ENCODE measurements at places on chromosomes 3 and 15.

GRCh38 chr3:14523792-14524191 is 16.4 kb downstream of the GRIP2 start:
- no peak for DNase-seq

- DNase-seq = no peak
Observed at GRCh38 chr3:58237941-58238681, 519 bp downstream of the ABHD6 start.

GRCh38 chr15:40830884-40831283 is 2.4 kb upstream of the PPP1R14D start:
- no peak for DNase-seq

DNA sequence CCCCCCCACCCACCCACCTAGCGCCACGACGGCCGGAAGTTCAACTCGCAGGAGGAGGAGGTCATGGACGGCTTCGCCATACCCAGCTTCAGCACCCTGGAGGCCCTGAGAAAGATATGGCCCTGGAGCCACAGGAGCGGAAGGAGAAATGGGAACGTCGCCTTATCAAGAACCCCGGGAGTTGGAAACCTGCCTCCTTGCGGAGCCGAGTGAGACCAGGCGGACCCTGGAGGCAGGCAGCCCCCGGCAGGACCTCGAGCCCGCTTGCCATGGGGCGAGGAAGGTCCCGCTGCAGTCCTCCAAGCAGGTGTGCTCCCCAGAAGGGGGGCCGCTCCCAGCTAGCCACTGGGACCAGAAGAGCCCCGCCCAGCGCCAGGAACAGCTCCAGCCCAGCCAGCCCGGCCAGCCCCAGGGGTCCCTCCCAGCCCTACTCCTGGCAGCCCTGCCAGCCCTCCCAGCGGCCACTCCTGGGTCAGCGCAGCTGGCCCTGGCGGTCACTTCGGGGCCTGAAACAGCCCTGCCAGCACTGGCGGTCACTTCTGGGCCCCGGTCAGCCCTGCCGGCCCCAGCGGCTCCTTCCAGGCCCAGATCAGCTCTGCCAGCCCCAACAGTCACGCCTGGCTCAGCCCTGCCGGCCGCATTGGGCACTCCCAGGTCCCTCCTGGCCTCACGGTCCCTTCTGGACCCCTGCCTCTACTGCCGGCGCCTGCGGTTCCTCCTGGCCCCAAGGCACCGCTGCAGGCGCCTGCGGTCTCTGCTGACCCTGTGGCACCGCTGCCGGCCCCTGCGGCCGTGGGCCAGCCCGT is 10.3 kb upstream of the ROPN1B start:
- DNase-seq = no peak

DNA sequence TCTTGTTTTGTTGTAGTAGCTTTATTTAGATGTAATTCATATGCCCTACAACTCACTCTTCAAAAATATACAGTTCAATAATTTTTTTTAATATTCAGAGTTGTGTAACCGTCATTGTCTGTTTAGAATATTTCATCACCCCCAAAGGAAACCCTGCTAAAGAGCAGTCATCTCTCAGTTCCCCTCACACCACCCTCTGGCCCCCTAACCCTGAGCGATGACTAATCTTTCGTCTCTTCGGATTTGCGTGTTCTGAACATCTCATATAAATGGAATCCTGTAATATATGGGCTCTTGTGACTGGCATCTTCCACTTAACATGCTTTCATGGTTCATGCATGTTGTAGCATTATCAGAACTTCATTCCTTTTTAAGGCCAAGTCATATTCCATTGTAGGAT is 183.8 kb downstream of the ATG7 start:
- peak; percentile 75 for DNase-seq

Measured in AG04449 (cell line).